ENCODE measurements at places on chromosomes 1 and 21.
A peak's percentile ranks its signal among the peaks of the same experiment; 100 is the strongest.

DNA sequence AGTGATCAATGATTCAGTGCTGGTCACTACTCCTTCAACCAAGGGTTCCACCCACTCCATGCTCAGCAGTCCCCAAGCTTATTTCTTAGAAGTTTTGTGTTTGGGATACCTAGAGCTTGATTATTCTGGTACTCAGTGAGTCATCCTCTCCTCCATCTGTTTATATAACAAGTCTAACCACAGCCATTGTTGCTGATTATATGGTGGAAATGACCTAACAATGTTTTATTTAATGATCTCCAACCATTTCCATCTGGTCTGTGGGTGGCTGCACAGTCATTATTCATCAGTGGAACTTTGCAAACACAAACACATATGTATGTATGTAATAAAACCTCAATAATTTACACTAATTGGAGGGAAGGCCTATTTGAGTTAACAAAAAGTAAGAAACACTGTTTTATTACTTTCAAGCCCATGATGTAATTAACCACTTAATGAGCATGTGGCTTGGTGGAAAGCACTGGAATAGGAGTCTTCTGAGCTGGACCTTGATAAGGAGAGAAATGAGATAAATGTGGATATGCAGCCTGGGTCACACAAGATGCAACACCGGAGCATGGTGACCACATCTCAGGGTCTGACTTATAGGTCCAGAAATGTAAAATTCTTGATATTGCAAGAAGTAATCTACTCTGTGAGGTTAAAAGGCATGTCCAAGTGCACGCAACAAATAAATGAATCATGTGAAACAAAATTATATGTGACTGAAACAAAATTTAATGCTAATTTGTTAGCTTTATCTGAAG is 99.0 kb upstream of the WLS start:
- peak; percentile 92 for DNase-seq

DNA sequence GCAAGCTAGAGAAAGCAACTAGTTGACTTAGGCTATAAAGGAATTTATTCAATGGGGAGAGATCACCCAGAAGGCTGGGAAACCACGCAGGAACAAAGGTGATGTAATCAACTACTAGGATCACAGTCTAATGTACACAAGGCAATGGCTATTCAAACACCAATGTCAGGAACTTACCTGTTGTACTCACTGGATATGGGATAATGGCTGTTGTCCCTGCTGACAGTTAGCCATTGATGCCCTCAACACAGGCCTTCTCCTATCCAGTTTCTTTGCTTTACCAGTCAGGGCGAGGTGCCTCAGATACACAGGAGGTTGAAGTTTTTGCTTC is 32.3 kb downstream of the C21orf91 start:
- no peak for DNase-seq

GRCh38 chr21:32566741-32567389 is 18.5 kb downstream of the TCP10L start:
- no peak for DNase-seq

- no peak for DNase-seq
Observed at GRCh38 chr1:4825800-4826450, 171.5 kb downstream of the AJAP1 start.

Data from GM23248 (cell line).